ENCODE measurements at places on chromosomes 1 and 21. TPM values are rescaled to one million over a fixed set of nuclear protein-coding genes. Genes with fewer than 3 reads are reported as not detected.

TSSK3 gene
- 0.59 TPM for total RNA-seq

HRNR gene
- total RNA-seq = not detected

IL20 gene
- not detected for total RNA-seq

LAPTM5 gene
- total RNA-seq = 13.8 TPM

ESPN gene
- total RNA-seq = 1.9 TPM

ITLN2 gene
- total RNA-seq = 0.17 TPM

DNA sequence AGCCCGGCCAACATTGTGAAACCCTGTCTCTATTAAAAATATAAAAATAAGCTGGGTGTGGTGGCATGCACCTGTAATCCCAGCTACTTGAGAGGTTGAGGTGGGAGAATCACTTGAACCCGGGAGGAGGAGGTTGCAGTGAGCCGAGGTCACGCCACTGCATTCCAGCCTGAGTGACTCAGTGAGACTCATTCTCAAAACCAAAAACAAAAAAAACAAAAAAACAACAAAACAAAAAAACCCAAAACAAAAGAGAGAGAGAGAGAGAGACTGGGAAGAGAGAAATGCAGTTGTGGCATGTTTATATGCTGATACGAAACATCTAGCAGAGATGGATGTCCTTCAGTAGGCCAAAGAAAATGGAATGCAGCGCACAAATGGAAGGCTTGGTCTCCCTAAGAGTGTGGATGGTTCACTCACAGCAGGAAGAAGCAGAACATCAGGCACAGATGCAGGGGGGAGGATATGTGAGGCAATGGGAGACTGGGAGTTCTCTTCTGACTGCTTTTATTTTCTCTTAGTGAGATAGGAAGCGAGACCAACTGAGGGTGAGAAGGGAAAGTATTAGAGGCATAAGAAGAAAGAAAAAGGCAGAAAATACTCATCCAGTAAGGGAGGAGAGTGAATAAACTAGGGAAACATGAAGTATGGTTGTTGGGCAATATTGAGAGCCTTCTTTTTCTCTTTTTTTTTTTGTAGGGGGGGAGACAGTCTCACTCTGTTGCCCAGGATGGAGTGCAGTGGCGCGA is 16.0 kb downstream of the THEM4 start:
- no peaks in the 10 kb centered on the region for H3K27me3 ChIP-seq
- peaks cover 3% of the 10 kb centered on the region for H3K36me3 ChIP-seq
- DNase-seq = no peak
- H3K27ac ChIP-seq = no peak overlapping the region

GRCh38 chr1:54798206-54798605 is 2.9 kb downstream of the TTC22 start:
- no peaks in the 10 kb centered on the region for H3K36me3 ChIP-seq
- H3K27me3 ChIP-seq = peaks cover 29% of the 10 kb centered on the region
- H3K27ac ChIP-seq = no peak overlapping the region
- H3K4me1 ChIP-seq = peaks cover 26% of the 10 kb centered on the region
- no peak for DNase-seq

- no peak overlapping the region for H3K4me3 ChIP-seq
- H3K4me1 ChIP-seq = peaks cover 18% of the 10 kb centered on the region
- peak overlapping the region; percentile 70 for H3K27ac ChIP-seq
- no peaks in the 10 kb centered on the region for H3K27me3 ChIP-seq
- peak; percentile 87 for DNase-seq
Observed at GRCh38 chr1:108814343-108815125, 42.4 kb downstream of the AKNAD1 start.

GRCh38 chr1:116325922-116326321 is 47.1 kb upstream of the ATP1A1 start:
- DNase-seq = no peak
- no peaks in the 10 kb centered on the region for H3K27me3 ChIP-seq
- peaks cover 3% of the 10 kb centered on the region for H3K4me1 ChIP-seq
- no peak overlapping the region for H3K27ac ChIP-seq

DNA sequence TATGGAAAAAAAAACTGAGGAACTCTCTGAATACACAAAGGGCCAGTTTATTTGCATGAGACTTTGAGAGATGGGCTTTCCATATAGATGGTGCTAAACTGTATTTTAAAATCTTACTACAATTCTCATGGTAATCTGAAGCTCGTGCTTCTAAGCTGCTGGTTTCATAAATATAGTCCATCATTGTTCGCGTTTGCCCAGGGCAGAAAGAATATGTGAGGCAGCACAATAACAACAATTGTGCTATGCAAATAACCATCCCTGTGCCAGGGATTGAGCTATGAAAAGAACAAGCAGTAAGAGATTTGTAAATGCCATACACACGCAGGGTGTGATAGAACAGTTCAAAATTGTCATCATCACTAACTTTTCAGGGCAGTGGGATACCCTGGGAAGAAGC is 4.9 kb upstream of the EPS15 start:
- no peaks in the 10 kb centered on the region for H3K36me3 ChIP-seq
- H3K27ac ChIP-seq = peak overlapping the region; percentile 10
- H3K4me1 ChIP-seq = no peaks in the 10 kb centered on the region
- DNase-seq = no peak
- H3K27me3 ChIP-seq = no peaks in the 10 kb centered on the region

- H3K36me3 ChIP-seq = peaks cover 3% of the 10 kb centered on the region
- no peak overlapping the region for H3K4me3 ChIP-seq
Observed at GRCh38 chr1:233078396-233078795, 128.0 kb downstream of the NTPCR start.
